ENCODE measurements at places on chromosomes 1 and 21.

DNA sequence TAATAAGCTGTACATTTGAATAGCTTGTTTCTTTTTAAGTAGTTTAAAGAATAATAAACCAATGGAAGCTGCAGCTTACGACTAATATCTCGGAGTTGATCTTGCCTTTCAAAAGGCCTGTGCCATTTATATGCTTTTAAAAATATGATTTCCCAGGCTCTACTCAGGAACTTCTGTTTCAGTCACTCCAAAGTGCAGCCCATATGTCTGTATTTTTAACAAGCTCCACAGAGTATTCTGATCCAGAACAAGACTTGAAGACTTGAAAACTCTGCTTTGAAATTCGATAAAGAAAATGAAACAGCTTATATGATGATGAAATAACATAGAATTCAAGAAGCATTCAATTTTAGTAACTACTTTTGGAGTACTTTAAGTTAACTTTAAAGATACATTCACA, 79.1 kb upstream of the PLPPR4 start:
- no peak for DNase-seq

GRCh38 chr21:28554660-28555475, 437.8 kb downstream of the LTN1 start:
- DNase-seq: no peak

DNA sequence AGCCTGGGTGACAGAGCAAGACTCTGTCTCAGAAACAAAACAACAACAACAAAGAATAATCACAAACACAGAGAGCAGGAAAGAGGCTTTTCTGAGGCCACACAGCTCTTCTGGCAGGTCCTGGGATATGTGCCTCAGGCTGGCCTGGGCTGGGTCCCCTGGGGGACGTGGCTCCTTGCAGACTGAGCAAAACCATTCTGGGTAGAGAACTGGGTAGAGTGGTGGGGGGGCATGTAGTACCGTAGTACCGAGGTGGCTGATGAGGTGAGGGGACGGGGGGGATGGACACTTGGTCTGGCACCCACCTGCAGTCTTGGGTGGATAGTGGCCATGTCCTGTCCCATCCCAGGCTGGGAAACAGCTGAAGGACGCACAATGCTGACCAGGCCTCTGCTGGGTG, 6.0 kb downstream of the TMEM82 start:
- no peak for DNase-seq

DNA sequence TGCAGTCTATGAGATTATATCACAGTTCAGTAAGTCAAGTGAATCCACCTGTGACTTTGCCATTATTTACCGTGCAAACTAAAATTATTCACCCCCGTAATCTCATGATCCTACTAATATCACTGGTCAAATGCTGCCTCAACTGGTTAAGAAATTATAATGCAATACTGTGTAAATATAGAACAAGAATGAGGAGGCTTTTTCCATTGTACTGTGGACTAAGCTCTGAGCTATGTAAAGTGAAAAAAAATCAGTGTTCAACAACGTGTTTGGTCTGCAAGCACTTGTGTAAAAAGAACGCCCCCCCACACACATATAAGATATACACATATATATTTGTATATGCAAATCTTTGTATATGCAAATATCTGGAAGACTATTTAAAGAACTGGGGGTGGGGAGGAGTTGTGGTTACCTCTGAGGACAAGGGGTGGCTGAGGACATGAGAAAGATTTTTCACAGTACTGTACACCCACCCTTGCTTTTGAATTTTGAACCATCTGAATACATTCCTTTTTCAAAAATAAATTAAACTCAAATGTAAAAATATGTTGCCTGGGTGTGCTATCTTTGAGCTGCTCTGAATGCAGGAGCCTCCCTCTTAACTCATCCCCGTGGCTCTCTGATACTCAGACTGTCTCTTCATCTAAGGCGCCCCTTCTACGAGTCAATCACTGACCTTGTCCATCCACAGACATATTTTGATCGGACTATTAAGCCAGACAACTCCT, 57.0 kb downstream of the PTP4A2 start:
- no peak for DNase-seq

DNA sequence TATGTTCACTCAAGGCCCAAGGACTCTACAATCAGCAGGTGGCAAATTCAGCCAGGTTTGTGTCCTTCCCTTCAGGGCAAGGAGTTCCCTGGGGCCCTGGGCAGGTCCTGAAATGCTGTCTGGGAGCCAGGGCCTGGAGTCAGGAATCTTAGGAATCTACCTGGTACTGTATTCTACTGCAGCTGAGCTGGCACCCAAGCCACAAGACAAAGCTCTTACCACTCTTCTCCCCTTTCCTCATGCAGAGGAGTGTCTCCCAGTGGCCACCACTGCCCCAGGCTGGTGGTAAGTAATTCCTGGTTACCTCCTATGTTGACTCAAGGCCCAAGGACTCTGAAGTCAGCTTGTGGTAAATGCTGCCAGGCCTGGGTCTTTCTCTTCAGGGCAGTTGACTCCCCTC, 153.4 kb downstream of the NRIP1 start:
- no peak for DNase-seq

DNA sequence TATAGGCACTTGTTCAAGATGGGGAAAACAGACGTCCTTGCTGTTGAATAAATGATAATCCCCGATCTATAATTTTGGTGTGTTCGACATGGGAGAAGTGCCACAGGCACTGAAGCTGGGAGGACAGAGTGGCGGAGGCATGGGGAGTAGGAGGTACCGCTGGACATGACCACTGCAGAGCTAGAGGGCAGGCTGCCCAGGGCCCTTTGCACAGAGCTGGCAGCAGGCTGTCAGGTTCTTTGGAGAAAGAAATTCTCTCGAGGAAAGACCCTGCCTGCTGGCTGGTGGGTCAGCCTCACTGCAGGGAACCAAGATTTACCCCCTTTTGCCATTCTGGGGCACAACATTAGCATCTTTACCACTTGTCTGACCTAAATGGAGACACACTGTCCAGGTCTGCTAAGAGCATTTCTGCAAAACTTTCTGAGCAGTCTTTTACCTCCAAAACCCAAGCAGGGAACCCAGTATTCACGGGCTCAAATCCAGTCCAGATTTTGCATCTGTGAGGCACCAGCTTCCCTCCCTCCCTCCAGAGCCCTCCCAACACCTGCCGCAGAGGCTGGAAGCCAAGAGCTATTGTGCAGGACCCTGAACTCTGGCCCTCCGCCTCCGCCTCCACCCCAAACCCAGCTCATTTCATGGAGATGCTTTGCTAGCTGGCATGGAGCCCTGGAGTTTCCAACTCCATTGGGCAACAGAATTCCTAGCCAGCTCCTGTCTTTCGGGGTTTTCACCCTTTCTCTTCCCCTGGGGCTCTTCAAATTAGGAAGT, 142.3 kb downstream of the PLXNA2 start:
- DNase-seq: no peak

- DNase-seq: no peak
Observed at GRCh38 chr1:7505771-7506453, 265.2 kb upstream of the VAMP3 start.

- DNase-seq: no peak
Observed at GRCh38 chr1:97886199-97886598, 34.6 kb downstream of the DPYD start.

GRCh38 chr1:71706029-71706671, 576.2 kb downstream of the NEGR1 start:
- no peak for DNase-seq

GRCh38 chr1:85128316-85128715, 72.5 kb downstream of the SYDE2 start:
- DNase-seq: no peak

DNA sequence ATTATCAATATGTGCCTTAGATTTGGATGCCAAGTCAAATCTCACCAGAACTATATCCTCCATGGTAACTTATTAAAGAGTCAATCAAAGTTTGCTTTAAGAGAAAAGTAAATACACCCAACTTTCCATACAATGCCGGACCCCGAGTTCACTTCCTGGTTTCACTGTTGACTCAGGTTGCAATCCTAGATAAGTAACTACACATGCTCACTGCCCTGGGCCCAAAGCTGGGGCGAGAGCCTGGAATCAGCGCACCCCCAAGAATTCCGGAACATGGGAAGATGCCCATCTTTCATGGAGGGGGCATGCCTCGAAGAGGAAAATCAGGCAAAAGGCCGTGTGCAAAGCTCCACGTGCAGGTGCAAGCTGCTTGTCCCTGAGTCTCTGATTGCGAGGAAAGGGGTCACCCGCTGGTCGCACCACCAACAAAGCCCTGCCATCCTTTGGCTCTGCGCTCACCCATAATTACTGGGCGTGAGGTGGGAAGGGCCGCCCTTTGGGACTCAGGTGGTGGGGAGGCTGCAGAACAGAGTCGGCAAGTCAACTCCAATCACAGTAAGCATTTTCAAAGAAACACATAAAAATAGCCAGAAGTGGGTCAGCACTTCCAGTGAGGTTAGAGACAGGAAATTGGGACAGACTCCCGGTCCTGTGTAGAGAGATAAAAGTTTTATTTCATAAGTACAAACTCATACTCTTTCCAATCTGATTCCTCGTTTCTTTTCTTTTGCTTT, 167.7 kb downstream of the TOMM20 start:
- no peak for DNase-seq

DNA sequence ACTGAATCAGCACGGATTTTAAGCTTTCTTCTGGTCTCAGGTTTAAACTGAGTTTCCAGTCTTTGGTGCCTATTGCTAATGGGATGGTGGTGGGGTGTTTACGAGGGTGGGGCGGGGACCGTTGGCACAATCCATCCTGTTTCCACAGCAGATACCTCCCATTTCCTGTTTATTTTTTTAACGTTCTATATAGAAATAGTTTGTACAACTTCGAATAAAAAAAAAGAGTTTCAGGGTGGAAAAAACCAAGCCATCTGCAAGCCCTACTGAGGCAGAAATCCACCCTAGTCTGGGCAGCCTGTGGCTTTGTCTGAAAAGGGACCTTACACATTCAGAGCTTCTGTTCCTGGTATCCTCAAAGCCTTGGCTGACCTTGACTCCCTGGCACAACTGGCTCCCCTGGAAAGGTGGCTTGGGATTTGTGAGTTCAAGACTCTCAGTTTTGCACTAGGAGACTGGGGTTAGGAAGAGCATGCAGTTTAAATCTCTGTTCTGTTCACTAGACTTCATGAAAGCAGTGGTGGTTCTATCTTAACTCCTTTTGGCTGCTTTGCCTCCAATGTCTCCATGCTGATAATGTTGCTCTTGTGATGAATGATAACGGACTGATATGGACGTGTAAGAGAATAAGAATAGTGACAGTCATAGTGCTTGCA, 46.7 kb downstream of the VANGL2 start:
- no peak for DNase-seq

GRCh38 chr1:29397256-29397590, 160.9 kb downstream of the PTPRU start:
- DNase-seq: no peak

GRCh38 chr21:14917762-14918161, 147.0 kb downstream of the NRIP1 start:
- no peak for DNase-seq

- no peak for DNase-seq
Observed at GRCh38 chr1:74420467-74420866, 91.9 kb downstream of the LRRC53 start.

DNA sequence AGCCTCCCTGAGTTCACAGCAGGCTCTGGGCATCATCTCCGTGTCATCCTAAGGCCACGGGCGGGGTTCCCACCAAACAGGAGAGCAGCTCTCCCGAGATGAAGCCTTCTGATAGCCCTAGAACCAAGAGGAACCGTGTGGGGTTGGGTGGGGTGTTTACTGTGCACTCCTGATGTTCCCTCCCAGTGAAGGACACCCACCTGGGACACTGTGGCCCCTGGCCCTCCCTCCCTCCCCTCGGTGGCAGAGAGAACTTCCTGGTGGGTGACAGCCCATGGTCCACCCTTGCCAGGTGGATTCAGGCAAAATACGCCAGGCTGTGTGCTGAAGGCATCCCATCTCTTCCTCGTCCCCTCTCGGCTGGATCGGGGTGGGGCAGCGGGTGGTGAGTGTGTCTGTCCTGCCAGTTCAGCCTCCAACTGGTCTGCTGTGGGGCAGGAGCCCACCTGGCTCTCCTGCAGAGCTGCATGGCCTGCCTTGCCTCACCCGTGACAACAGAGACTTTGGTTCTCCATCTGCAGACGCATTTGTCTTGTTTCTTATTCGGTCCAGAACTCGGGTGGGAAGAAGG, 15.6 kb upstream of the C1orf174 start:
- no peak for DNase-seq

- DNase-seq: no peak
Observed at GRCh38 chr1:222417264-222417663, 130.6 kb downstream of the HHIPL2 start.

GRCh38 chr1:199220031-199220430, 581.2 kb downstream of the PTPRC start:
- DNase-seq: no peak
